Activated gamma-delta T cell (primary cell): ENCODE measurements at places on chromosomes 2 and 18.

DNA sequence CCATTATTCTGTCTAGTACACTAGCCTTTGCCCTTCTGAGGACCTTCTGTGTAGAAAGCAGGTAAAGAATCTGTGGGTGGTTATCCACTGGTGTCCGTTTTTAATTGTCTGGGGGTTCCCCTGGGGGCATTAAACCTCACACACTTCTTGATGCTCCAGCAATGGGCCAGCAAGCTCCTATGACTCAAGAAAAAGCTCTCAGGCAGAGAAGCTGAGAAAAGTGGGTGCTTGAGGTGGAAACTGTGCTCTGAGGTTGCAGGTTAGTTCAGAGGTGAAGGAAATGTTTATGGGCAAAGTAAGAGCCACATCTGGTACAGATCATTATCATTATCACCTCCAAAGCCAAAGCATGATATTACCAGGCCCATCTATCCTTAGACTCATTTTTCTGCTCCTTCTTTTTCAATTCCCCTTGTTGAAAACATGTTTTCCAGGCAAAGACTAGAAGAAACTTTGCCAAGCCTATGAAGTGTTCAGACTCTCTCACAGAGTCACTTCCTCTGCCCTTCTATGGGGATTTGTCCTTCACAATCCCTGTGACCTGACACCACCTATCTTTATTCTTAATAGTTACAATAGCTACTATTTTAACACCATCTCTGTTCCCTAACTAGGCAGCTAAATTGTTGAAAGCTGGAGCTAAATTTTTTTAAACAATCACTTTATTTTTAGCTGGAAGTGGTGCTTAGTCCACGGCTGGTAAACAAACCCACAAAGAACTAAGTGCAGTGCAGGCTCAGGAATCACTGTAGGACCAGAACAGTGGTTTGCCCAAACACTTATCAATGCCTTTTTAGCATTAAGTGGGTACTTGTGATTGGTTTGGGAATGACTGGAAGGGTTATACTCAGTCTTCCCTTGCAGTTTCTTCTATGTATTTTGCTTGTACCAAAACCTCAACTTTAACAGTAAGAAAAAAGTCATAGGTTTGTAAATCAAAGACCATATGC is 512.8 kb upstream of the POU3F3 start:
- no peak for DNase-seq

DNA sequence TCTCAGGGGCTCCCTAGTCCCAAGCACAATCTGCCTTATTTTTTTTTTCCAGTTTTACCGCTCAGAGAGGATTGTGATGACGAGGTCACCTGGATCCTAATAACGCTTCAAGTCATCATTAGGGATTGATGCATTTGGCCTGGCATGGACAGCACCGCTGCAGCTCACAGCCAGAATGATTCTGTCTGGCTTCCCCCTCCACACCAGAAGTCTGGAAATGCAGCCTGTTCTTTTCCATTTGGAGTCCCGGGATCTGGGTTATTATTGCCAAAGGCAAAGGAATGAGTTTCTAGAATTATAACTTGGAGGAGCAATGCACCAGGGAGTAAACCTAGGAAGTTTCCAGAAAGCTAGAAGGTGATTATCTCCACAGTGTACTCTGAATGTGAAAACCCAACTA is 81.1 kb upstream of the TAF1B start:
- no peak for DNase-seq

DNA sequence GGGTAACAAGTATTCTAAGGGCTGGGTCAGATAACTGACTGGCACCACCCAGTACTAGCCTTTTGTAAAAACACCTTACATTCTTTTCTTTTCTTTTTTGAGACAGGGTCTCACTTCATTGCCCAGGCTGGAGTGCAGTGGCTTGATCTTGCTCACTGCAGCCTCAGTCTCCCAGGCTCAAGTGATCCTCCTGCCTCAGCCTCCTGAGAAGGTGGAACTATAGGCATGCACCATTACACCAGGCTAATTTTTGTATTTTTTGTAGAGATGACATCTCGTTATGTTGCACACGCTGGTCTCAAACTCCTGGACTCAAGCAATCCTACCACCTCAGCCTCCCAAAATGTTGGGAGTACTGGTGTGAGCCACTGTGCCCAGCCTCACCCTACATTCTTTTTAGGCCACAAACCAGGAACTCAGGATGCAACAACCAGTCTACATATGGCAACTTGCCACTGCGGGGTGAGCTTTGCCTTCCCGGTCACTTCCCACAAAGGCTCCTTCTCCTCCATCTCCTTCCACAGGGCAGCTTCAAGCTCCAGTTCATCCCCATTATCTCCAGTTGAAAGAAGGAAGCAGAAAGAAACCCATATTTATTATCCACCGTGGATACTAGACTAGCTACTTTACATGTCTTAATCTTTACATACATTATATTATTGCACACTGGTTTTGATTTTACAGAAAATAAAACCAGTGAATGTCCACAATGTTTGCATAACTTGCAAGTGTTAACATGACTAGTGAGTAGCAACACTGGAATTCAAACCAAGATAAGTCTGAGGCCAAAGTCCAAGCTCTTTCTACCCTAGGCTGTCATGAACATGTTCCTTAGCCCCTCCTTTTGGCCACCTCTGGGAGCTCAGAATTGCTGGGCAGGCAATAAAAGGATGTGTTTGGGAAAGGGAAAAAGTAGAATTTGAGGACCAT is 23.7 kb upstream of the AP1S3 start:
- DNase-seq: no peak

- no peak for DNase-seq
These were observed 1007.0 kb upstream of the CELF4 start for GRCh38 chr18:38572554-38573111.

GRCh38 chr18:31230495-31230894 is 67.8 kb upstream of the DSC1 start:
- DNase-seq: no peak

- DNase-seq: no peak
These were observed 60.1 kb downstream of the GBX2 start for GRCh38 chr2:236107942-236108625.

DNA sequence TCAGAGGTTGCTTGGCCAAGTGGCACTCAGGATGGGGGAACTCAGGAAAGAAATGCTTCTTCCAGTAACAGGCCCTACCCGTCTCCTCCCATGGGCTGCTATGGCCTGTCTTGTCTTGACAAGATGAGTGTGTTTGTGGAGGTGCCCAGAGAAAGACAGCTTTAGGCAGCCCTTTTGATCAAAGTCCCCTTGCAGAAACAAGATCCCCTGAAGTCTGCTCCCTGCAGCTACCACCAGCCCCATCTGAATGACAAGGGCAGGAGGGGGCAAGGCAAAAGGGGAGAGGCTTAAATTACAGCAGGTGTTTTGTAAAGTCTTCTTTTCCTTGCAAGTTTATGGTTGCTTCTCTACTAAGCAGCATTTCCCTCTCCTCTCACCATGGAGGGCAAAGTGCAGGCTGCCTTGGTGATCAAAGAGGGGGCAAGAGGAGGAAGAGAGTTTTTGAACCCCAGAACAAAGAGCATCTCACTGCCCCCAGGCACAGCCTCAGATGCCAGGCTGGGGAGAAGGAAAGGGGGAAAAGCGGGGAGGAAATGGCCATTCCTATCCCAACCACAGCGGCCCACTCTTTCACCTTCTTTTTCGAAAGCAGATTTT is 6.7 kb downstream of the EVA1A start:
- DNase-seq: no peak

GRCh38 chr2:236562434-236562833 is 7.2 kb upstream of the ACKR3 start:
- no peak for DNase-seq

DNA sequence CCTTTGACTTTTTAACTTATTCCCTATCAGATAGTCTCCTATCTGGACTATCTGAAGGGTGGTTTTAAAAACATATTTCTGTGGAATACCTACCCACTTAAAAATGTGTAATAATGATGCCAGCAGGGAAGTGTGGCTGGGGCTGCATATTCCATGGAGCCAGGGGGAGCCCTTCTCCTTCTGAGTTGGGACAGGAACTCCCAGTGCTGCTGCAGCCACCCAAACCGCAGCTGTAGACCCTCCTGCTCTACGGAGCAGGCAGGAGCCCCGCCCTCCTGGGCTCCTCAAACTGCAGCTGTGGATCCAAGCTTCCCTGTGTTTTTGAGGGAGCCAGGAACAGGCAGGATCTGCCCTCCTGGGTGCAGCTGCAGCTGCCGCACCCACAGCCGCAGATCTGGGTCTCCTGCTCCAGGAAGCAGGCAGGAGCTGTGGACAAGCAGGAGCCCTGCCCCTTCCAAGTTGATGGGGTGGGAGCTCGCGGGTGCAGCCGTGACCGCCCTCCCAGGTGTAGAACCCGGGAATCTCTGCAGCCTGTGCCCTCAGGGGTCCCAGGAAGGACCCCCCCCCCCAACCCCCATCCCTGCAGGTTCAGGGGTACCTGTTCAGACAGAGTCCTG is 57.8 kb downstream of the PDK1 start:
- no peak for DNase-seq
